Activated T-cell treated with anti-CD3 and anti-CD28 coated beads, Interleukin-2, amount 50 U/mL, for 24 hours (primary cell): ENCODE measurements at places on chromosomes 1 and 21.

GRCh38 chr1:114554577-114554976 is 26.8 kb downstream of the BCAS2 start:
- no peak for DNase-seq

DNA sequence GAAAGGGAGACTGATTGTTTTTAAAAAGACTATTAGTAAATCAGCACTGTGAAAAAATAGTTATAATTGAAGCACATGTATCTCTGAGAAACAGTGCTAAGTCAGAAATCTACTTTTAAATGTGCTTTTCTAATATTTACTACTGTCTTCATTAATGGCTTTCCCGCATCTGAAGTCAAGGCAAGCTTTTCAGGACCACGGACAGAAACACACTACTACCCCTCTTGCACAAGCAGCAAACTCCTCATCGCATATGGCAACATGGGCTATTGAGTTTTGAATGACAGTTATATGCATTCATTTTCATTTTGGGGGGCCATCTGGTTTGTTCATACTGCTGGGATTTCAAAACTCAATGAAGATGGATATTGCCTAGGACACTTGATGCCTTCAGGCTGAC is 433.4 kb upstream of the CAMK1G start:
- DNase-seq = no peak

- no peak for DNase-seq
Measured at GRCh38 chr1:45654540-45655280, 30.9 kb upstream of the CCDC17 start.

DNA sequence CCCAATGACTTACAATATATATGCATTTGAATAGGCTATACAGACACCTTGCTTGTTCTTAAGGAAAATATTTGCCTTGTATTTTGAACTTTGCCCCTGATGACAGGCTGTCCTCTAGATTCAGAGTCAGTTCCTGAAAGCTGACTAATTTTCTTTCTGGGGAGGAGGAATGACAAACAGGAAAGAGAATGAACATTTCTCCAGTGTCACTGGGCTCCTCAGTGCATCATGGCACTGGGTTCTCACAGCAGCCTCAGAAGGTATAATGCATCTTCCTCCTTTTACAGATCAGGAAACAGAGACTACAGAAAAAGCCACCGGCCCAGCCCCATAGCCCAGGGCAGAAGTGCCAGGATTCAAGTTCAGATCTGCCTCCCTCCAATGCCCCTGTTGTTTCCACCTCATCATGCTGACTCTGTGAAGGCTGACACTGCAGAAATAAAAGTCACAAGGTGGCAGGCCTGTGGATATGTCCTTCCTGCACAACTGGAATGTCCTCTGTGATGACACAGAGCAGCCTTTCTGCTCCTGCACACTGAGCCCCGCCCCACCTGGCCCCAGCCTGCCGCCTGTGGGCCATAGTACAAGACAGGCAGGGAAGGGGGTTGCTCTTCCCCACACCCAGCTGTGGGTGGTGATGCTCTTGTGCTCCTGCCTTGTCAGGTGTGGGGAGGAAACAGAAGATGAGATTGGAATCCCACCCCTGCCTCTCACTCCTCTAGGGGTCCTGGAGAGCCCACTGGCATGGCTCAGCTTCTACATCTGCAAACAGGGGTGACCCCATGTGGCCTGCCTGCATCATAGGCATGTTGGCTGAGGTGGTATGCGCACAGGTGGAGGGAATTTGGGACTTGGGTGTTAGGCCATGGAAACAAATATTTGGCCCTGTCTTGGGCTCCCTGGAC is 6.4 kb downstream of the TTC22 start:
- DNase-seq = no peak

DNA sequence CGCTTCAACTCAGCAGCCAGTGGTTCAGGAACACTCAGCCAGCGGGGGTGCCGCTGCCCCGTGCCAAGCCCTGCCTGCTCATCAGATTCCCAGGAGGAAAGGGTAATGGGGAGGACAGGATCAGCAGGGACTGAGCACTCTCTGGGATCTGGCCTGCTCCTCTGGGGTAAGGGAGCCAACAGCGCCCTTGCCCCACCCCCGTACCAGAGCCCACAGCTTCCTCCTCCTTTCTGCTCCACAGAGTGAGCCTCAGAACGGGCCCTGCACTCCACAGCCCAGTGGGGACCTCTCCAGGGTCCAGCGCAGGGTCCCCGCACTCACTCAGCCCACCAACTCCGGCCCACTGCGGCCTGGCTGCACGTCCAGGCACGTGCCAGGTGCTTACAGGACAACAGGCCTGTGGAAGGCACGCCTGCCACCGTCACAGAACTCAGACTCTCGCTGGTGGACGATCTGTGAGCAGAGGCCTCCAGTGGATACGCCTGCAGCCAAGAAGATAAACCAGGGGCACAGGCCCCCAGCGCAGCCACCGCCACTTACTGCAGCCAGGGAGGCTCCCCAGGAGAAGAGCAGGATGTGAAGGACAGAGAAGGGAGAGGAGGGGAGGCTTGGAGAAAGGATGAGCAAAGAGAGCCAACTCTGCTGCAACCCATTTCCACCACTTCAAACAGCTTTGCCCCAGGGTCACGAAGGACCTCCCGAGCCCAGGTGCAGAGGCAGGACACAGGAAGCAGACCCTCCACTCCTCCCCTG is 2.1 kb downstream of the MEGF6 start:
- no peak for DNase-seq

DNA sequence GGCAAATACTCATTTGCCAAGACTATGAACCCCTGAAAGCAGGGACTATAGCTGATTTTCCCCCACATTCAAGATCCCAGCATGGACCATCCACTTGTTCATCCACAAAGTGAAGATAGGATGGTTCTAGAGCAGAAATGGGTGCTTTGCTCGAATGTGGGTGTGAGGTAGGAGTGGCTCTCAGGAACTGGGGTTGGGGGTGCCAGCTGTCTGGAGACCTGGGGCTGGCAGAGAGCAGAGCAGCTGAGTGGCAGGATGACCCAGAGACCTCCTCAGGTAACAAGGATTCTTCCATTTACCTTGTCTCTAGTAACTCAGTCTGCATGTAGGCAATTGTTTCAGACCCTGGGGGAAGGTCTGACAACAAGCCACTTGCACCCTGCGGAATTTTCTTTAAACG is 6.0 kb downstream of the S100A9 start:
- no peak for DNase-seq

DNA sequence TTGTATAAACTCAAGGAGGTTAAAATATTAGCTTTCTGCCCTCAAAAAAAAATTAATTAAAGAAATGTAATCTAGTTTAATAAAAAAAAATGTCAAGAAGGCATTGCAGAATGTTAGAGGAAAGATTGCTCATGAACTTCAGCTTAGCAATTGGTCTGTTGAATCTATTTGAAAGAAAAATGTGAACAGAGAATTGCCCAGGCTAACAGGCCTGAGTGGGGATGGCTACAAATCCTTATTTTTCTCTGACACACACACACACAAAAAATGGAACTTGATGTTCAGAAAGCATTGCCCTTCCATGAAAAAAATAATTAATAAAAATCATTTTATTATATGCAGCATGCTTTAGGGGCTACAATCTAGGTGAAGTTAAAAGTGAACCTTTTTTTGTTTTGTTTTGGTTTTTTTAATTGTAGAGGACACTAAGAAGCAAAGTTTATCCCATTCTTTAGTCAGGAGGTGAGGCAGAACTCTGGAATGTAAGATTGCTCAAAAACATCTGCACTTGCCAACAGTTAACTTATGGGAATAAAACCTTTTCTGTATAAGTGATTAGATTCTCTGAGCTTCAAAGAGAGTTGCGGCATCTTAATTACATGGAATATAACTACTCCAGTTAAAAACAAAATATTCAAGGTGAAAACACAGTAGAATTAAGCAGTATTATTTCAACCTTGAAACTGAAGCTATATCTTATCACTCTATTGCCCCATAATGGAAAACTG is 658.5 kb upstream of the ADGRL2 start:
- DNase-seq = no peak
